Stimulated activated CD8-positive, alpha-beta memory T cell treated with anti-CD3 and anti-CD28 coated beads, Interleukin-7, amount 100 ng/mL, for 24 hours (primary cell): ENCODE measurements at places on chromosomes 6 and 20.
A peak's percentile ranks its signal among the peaks of the same experiment; 100 is the strongest.

DNA sequence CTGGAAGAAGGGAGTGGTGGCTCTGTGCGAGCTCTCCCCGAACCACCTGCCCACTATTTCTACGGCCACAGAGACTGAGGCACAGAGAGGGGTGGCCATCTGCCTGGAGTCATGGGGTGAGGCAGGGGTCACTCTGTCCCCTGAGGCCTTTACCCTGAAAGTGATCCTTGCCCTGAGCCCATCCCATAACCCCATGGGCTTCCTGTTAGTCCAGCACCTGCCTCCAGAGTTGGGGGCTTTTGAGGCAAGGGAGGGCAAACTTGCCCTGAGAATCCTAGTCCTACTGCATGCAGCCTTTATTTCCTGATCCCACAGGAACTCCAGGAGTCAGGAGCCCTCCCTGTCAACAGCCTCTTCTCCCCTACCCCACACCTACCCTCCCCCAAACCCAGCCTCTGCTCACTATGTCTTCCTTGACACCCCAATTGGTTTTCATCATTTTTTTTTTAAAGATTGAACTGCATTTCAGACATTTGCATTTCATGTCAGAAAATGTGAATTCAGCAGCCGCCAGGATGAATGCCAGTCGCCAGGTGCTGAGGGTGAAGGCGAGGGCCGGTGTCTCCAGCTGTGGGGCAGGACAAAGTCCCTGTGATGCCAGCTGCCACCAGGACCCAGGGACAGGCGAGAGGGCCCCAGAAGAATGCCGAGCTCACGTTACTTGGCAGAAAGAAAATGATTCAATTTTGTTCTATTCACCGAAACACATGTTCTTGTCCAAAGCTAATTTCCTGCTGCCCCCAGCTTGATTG lies 47.6 kb upstream of the NNAT start:
- DNase-seq = no peak

GRCh38 chr6:124056407-124057334 lies 253.0 kb downstream of the NKAIN2 start:
- DNase-seq = no peak

- DNase-seq = no peak
Measured at GRCh38 chr20:6051505-6051904, 2.4 kb downstream of the LRRN4 start.

DNA sequence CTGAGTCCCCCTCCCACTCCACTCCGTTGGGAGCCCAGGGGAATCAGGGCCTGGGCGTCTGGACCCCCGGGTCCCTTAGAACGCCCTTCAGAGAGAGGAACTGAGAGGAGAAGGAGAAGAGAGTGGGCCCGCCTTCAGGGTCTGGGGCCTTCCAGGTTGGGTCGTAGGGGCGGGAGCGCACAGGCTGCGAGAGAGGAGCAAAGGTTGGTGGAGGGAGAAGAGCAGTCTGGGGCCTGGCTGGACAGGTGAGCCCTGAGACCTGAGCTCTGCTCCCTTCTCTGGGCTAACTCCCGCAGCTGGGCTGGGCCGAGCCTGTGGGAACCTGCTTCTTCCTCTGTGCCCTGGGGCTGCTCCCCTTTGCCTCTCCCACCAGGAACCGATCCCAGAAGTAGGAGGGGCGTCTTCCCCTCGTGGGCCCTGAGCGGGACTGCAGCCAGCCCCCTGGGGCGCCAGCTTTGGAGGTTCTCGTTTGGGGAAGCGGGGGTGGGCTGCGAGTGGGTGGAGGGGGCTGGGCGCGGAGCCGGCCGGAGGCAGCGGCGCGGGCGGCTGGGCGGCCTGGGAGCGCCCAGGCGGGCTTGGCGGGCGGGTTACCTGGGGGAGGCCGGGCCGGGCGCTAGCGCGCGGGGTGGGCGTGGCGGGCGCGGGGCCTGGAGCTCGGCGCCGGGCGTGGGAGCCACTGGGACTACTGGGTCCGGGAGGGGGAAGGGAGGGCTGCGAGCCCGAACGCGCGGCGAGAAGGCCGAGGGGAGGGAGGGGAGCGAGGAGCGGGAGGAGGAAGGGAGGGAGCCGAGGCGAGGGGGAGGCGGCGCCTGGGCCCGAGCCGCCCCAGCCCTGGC lies at the start of gene DDR1:
Gene DDR1 (plus strand): TSS at position 835 of the 836 bp plus-strand sequence. CDS start 4,211 bp downstream, outside the sequence.
- no peak for DNase-seq

GRCh38 chr6:134882426-134883038 lies 67.4 kb downstream of the ALDH8A1 start:
- DNase-seq = no peak

DNA sequence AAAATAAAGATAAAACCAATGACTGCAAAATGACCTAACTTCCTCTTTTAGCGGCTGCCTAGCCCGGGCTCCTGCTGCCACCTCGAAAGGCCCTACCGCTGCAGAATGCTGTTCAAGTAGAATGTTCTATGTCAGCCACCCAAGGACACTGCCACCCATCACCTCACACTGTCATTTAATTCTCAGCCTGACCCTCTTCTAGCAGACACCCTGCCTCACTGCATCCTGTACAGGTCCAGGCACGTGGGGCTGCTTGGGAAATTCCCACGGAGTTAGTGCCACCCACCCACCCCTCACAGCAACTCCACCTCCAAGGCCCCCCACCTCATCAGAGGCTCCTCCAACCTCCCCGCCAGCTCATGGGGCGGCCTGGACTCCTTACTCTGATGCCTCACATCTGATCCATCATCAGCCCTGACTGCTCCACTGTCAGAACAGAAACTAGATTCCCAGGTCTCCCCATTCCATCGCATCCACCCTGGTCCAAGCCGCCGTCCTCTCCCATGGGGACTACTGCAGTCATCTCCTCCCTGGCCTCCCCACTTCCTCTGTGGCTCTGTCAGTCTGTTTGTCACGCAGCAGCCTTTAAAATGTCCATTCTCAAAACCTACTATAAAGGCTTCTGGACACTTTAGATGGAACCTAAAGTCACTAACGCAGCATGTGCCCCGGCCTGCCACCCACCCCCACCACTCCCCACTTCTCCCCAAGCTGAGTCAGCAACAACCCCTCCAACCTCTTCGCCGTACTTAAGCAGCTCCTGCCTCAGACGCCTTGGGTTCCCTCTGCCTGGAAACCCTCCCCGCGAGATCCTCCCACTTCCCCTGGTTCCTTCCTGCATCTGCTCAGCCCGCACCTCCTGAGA lies 17.0 kb downstream of the NFATC2 start:
- peak; percentile 28 for DNase-seq

DNA sequence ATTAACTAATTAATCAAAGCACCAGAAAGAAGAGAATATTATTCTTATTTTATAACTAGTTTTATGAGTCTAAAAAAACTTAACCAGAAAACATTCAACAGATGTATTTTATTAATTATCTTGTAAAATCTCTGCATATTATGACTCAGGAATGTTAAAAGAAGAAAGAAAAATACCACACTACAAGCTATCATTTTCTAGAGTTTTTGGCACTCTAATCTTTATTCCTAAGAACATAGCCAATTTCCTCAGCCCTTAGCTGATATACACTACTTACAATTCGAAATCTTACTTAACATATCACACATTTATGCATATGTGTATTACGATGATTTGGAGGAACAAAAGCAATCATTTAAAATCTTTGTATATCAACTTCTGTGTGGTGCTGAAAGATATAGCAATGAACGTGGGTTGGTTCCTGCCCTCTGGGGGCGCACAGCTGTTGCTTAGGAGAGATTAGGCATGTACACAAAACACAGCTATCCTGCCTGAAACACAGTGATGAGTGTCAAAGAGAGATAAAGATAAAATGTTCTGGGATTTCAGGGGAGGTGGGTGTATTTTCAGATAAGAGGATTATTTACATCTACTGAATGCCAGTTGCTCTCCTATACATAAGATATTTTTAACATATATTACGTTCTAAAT lies 404.5 kb downstream of the SYNE1 start:
- DNase-seq = no peak

DNA sequence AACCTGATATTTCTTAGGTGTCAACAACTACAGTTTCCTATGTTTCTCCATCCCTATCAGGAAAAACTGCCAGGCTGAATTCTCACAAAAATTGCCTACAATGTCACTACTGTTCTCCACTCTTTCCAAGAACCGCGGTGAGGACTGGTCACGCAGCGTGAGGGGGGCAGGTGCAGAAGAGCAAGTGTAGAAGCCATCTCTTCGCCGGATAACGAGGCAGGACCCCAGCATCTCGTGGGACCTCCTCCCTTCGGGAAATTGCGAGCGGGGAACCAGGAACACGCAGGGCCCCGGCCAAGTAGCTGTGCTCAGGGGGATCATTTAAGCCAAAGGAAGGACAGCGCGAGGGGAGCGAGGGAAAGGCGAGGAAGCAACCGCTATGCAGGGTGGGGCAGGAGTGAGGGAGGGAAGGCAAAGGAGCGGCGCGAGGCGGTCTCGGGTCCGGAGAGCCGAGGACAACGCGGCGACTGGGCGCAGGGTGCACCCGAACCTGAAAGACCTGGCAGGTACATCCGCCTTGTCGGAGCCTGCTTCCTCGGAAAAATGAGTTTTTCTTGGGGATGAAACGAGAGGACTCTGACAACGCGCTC lies 559 bp downstream of the APMAP start:
- DNase-seq = no peak
